ENCODE measurements at places on chromosomes 6 and 20. TPM values are rescaled to one million over a fixed set of nuclear protein-coding genes. Genes with fewer than 3 reads are reported as not detected.
A peak's percentile ranks its signal among the peaks of the same experiment; 100 is the strongest.

DNA sequence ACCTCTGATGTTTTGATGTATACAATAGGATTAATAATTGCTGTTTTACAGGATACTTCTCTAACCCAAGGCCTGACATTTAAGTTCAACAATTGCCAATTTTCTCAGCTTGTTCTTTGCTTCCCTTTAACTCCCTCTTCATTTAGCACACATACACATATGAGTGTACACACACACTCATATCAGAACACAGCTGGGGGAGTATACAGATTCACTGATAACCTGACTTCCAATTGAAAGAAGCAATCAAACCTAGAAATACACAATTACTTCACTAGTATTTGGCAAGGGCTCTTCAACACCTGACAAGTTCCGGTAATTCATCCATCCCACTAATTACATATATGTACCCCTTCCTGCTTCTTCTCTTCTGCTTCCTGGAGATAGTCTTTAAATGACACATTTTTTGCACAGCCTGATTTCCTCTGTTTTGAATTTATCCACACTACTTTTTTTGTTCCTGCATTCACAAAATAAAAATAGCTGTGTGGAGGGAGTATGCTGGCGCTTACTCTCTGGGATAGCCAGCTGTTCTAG, 11.2 kb downstream of the UST start:
- no peaks in the 10 kb centered on the region for H3K36me3 ChIP-seq
- no peak overlapping the region for H3K4me3 ChIP-seq
- H3K27me3 ChIP-seq, result no peaks in the 10 kb centered on the region
- DNase-seq, result no peak

DNA sequence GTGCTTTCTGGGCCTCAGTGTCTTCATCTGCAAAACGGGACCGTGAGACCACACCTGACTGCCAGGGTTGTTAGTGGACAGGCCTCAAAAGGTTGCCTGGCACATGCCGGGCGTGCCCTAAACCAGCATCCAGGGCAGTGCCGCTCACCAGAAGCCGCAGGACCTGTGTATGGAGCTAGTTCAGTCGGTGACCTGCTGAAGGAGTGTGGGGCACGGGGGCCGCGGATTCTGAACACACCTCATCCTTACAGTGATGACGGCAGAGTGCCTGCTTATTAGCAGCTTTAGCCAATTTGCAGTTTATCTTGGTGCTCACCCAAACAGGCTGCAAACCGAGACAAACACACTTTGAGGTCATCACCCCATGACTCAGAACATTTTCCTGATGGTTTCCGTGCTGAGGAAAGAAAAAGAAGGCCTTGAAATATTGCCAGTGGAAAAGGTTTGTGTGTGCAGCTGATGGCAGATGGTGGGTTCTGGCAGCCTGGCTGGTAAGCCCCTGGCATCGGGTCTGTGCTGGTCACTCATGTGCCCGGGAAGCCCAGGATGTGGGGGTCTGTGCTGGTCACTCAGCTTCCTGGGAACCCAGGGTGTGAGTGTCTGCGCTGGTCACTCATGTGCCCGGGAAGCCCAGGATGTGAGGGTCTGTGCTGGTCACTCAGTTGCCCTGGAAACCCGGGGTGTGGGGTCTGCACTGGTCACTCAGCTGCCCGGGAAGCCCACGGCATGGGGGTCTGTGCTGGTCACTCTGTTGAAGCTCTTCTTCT, 153.8 kb downstream of the ERMARD start:
- no peaks in the 10 kb centered on the region for H3K36me3 ChIP-seq
- no peak for DNase-seq
- H3K27me3 ChIP-seq, result no peaks in the 10 kb centered on the region

GRCh38 chr20:62778601-62779416, 17.5 kb upstream of the MRGBP start:
- no peaks in the 10 kb centered on the region for H3K36me3 ChIP-seq
- no peak overlapping the region for H3K4me3 ChIP-seq
- no peak for DNase-seq
- no peak overlapping the region for H3K27ac ChIP-seq
- peaks cover 4% of the 10 kb centered on the region for H3K4me1 ChIP-seq
- H3K27me3 ChIP-seq, result peaks cover 5% of the 10 kb centered on the region

GRCh38 chr6:7267466-7268091, 45.4 kb downstream of the SSR1 start:
- DNase-seq, result no peak
- H3K36me3 ChIP-seq, result no peaks in the 10 kb centered on the region
- H3K27me3 ChIP-seq, result no peaks in the 10 kb centered on the region
- H3K4me3 ChIP-seq, result no peak overlapping the region
- H3K27ac ChIP-seq, result no peak overlapping the region

DNA sequence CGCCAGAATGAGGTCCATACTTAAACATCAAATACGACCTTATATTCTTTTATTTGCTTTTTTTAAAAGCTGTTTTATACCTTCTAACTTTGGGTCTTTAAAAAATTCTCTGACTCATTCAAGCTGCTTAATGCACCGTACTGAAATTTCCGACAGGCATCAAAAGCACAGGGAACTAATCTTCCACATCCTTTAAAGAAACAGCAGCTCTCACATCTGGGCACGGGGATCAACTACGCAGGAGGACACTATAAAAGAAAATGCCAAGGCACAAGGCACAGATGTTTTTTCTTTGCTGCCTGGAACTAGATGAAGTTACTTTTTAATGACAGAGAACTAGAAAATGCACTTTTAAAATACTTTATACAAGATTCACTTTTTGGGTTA, 112.4 kb upstream of the ARG1 start:
- H3K36me3 ChIP-seq, result no peaks in the 10 kb centered on the region
- no peak for DNase-seq
- no peak overlapping the region for H3K4me3 ChIP-seq
- H3K27ac ChIP-seq, result no peak overlapping the region

DNA sequence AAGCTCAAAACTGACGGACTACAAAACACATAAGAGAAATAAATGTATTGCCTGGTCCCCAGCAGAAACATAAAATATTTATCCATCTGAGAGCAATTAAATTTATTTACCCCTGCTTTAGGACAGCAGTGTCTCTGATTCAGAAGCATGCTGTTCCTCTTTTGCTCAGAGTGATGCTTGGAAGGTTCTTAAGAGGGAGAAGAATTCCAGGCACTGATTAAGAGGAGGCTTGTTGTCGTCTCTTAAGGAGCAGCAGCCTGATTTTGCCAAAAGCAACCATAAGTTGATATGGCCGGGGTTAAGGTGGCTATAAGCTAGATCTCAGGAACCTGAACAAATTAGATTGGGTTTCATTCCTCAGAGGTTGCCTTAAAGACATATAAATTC, 25.8 kb downstream of the CAP2 start:
- peak overlapping the region; percentile 4 for H3K4me3 ChIP-seq
- peaks cover 5% of the 10 kb centered on the region for H3K36me3 ChIP-seq
- H3K4me1 ChIP-seq, result peaks cover 76% of the 10 kb centered on the region
- H3K27ac ChIP-seq, result peak overlapping the region; percentile 96
- no peaks in the 10 kb centered on the region for H3K27me3 ChIP-seq

DNA sequence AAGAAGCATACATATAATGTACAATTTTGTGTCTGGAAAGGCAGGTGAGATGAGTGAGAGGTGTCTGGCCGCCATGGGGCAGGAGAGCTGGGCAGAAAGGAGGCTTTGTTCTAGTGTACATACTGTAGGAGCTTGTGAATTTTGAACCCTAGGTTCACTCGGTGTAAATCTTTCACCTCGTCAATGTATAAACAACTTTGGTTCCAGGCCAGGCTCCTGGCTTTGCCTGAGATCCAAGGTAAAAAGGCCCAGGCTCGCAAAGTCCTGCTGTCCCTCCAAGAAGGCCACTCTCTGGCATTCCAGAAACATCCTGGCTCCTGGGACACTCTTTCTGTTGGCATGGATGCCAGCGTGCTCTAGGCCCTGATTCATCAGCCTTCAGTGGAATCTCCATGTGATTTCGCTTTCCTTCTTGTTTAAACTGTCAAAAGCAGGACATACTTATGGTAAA, 7.1 kb upstream of the SLC22A7 start:
- DNase-seq, result no peak
- no peaks in the 10 kb centered on the region for H3K27me3 ChIP-seq
- H3K36me3 ChIP-seq, result no peaks in the 10 kb centered on the region
- no peak overlapping the region for H3K4me3 ChIP-seq
- no peaks in the 10 kb centered on the region for H3K4me1 ChIP-seq

DNA sequence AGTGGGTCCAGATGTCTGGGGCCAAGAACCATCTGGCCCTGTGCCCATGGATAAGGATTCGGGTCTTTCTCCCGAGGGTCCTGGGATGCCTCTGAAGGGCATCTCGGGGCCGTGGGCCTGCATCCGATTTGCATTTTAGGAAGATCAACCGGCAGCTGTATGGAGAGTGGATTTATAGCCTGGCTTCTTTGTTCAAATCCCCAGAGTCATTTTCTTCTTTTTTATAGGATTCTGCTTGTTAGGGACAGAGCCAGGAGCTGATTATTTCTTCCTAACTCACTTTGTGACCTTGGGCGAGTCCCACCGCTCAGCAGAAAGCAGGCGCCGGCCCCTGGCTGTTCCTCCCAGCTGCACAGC, 52.9 kb upstream of the APCDD1L start:
- DNase-seq, result no peak
- H3K4me1 ChIP-seq, result no peaks in the 10 kb centered on the region
- no peaks in the 10 kb centered on the region for H3K36me3 ChIP-seq

DNA sequence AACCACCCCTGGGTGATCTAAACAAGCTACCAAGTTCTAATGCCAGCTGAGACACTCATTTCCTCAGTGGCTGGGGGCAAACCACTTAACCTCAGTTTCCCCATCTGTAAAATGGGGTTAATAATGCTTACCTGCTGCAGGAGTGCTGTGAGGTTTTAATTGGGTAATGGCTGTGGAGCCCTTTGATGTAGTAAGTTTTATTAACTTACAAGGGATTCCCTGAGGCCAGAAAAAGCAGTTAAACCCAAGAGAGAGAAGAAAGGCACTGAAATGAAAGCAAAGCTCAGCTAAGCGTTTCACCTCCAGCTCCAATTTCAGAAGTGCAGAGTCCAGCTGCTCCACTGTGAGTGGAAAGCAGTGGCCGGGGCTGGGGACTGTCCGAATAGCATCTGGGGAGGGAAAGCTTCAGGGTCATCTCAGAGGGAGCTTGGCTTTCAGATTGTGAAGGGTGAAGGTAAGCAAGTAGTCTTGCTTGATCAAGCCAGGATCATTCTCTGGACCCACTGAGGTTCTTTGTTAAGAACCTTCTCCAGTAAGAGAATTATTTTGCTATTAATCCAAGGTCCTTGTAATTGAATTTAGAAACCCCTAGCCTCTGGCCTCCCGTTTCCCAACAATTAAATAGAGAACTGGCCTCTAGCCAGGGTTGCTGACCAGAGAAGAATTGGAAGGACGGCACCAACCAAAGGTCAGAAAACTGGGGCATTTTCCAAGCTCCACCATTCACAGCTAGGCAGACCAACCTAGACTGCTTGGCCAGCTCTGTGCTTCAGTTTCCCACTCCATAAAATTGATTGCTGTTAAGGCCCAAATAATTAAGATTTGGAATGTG, 20.9 kb upstream of the TCP11 start:
- H3K4me1 ChIP-seq, result no peaks in the 10 kb centered on the region
- H3K36me3 ChIP-seq, result no peaks in the 10 kb centered on the region
- H3K4me3 ChIP-seq, result no peak overlapping the region
- no peak overlapping the region for H3K27ac ChIP-seq

GRCh38 chr6:94734751-94735150, 842.6 kb upstream of the MANEA start:
- H3K27me3 ChIP-seq, result no peaks in the 10 kb centered on the region
- no peaks in the 10 kb centered on the region for H3K36me3 ChIP-seq
- H3K4me3 ChIP-seq, result no peak overlapping the region

GRCh38 chr6:71410164-71410566, 121.6 kb downstream of the OGFRL1 start:
- DNase-seq, result no peak
- peak overlapping the region; percentile 87 for H3K27ac ChIP-seq
- H3K4me1 ChIP-seq, result peaks cover 84% of the 10 kb centered on the region
- H3K27me3 ChIP-seq, result no peaks in the 10 kb centered on the region
- H3K4me3 ChIP-seq, result no peak overlapping the region
- H3K36me3 ChIP-seq, result peaks cover 3% of the 10 kb centered on the region

GRCh38 chr6:132812756-132813172, 1.6 kb upstream of the RPS12 start:
- DNase-seq, result no peak
- H3K27ac ChIP-seq, result peak overlapping the region; percentile 85
- peak overlapping the region; percentile 99 for H3K4me3 ChIP-seq
- peaks cover 26% of the 10 kb centered on the region for H3K36me3 ChIP-seq
- peaks cover 29% of the 10 kb centered on the region for H3K4me1 ChIP-seq

GRCh38 chr6:150966786-150967185, 101.3 kb downstream of the MTHFD1L start:
- no peak overlapping the region for H3K27ac ChIP-seq
- no peaks in the 10 kb centered on the region for H3K4me1 ChIP-seq
- no peak overlapping the region for H3K4me3 ChIP-seq

DNA sequence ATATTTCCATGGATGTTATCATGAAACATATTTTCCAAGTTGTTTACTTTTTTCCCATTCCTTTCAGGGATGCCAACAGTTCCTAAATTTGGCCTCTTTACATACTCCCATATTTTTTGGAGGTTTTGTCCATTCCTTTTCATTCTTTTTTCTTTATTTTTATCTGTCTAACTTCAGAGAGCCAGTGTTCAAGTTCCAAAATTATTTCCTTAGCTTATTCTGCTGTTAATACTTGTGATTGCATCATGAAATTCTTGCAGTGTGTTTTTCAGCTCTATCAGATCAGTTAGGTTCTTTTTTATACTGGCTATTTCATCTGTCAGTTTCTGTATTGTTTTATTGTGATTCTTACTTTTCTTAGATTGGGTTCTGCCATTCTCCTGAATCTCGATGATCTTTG, 89.9 kb upstream of the TCF21 start:
- no peaks in the 10 kb centered on the region for H3K36me3 ChIP-seq
- no peaks in the 10 kb centered on the region for H3K4me1 ChIP-seq
- DNase-seq, result no peak
- H3K27ac ChIP-seq, result no peak overlapping the region
- no peak overlapping the region for H3K4me3 ChIP-seq
- no peaks in the 10 kb centered on the region for H3K27me3 ChIP-seq

- H3K4me1 ChIP-seq, result no peaks in the 10 kb centered on the region
- no peak overlapping the region for H3K4me3 ChIP-seq
- H3K27ac ChIP-seq, result no peak overlapping the region
- H3K36me3 ChIP-seq, result no peaks in the 10 kb centered on the region
Observed at GRCh38 chr6:36378936-36379335, 8.5 kb downstream of the ETV7 start.

DNA sequence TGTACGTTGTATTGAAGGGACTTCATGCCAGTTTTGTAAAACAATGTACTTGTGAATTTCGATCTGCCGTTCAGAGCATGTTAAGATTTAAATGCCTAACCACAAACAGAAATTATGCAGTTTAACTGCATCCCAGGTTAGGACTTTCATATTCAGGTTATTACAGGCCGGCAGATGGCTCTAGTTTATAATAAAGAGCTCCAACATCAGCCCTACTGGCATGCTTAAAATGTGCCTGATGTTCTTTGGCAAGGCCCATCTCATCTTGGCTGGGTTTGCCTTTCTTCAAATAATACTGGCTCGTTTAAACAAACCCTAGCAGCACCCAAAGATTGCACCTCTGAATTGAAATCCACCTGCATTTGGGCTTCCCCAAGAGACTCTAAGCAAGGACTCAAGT, 169.3 kb upstream of the RIN2 start:
- H3K27me3 ChIP-seq, result no peaks in the 10 kb centered on the region
- H3K4me1 ChIP-seq, result peaks cover 7% of the 10 kb centered on the region
- H3K4me3 ChIP-seq, result no peak overlapping the region

- no peak overlapping the region for H3K27ac ChIP-seq
- H3K36me3 ChIP-seq, result no peaks in the 10 kb centered on the region
- peaks cover 4% of the 10 kb centered on the region for H3K4me1 ChIP-seq
- H3K27me3 ChIP-seq, result no peaks in the 10 kb centered on the region
- H3K4me3 ChIP-seq, result peak overlapping the region; percentile 71
Observed at GRCh38 chr20:43658069-43658722, 8.7 kb upstream of the MYBL2 start.

Gene HTR1E
- not detected for total RNA-seq

Gene ZSCAN9
- 3.7 TPM for total RNA-seq

Gene CAPN11
- 0.42 TPM for total RNA-seq

Gene BNIP5
- total RNA-seq, result not detected

Data from gastrocnemius medialis (tissue), 4 donors.